ENCODE measurements at places on chromosomes 5 and 9.

- DNase-seq = no peak
Measured at GRCh38 chr9:124482431-124483031, 24.7 kb downstream of the NR5A1 start.

GRCh38 chr9:79604149-79604548, 32.4 kb downstream of the TLE4 start:
- DNase-seq = no peak

- DNase-seq = no peak
Measured at GRCh38 chr5:91367344-91367743, 15.8 kb downstream of the ARRDC3 start.

GRCh38 chr5:146447734-146448380, 724 bp downstream of the TCERG1 start:
- DNase-seq = no peak

GRCh38 chr5:137627706-137628105, 108.2 kb downstream of the KLHL3 start:
- no peak for DNase-seq

- no peak for DNase-seq
Measured at GRCh38 chr9:132995879-132996278, 17.4 kb downstream of the GFI1B start.

DNA sequence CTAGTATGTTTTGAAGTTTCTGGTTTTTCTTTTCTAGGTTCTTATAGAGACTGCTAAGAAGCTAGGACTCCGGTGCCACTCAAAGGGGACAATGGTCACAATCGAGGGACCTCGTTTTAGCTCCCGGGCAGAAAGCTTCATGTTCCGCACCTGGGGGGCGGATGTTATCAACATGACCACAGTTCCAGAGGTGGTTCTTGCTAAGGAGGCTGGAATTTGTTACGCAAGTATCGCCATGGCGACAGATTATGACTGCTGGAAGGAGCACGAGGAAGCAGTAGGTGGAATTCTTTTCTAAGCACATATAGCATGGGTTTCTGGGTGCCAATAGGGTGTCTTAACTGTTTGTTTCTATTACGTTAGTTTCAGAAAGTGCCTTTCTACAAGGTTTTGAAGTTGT, 52.2 kb downstream of the MTAP start:
- no peak for DNase-seq

- DNase-seq = no peak
Measured at GRCh38 chr5:150960791-150961396, 56.1 kb upstream of the ZNF300 start.

- peak; percentile 48 for DNase-seq
Measured at GRCh38 chr5:103014983-103015382, 105.0 kb downstream of the GIN1 start.

DNA sequence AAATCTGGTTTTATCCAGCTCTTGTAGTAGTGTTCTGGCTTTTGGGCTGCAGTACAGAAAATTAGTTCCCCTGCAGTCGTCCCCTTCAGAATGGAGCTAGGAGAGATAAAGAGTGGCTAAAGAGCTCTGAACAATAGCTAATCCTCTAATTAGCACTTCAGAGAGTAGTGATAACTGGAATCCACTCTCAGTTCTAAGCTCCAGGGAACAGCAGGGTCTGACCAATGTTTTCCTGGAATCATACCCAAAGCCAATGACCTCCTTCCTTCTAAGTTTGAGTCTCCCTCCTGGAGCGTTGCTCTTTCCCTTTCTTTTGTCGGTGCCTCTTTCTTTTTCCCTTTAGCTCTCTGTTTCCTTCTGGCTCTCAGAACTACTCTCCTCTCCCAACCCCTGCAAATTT, 47.4 kb downstream of the MFAP3 start:
- no peak for DNase-seq

- peak; percentile 23 for DNase-seq
Measured at GRCh38 chr5:146565764-146566367, 49.9 kb upstream of the GPR151 start.

GRCh38 chr9:18996211-18996610, 36.8 kb downstream of the SAXO1 start:
- no peak for DNase-seq

- no peak for DNase-seq
Measured at GRCh38 chr5:170642776-170643436, 139.1 kb downstream of the KCNIP1 start.

GRCh38 chr5:137858223-137858916, 9.3 kb upstream of the MYOT start:
- DNase-seq = no peak

- no peak for DNase-seq
Measured at GRCh38 chr5:58048185-58048925, 411.5 kb downstream of the PLK2 start.

DNA sequence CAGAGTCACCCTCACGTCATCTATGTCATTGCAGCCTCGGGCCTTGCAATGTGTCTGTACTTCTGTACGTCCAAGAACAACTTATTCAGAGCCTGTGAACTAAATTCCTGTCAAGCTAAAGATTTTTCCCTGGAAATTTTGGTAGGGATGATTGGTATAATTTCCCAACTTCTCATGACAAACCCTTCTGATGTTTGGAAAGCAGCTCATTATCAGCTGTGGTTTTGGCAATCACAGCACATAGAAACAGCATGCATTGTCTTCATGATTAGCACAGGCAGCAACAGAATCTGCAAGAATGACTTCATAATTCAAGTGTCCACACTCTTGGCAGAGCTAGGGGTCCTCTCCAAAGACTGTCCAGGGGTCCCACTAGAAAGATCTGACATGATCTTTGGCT, 49.5 kb downstream of the APBA1 start:
- DNase-seq = no peak

- DNase-seq = no peak
Measured at GRCh38 chr5:173232499-173233346, 2.3 kb downstream of the NKX2-5 start.

DNA sequence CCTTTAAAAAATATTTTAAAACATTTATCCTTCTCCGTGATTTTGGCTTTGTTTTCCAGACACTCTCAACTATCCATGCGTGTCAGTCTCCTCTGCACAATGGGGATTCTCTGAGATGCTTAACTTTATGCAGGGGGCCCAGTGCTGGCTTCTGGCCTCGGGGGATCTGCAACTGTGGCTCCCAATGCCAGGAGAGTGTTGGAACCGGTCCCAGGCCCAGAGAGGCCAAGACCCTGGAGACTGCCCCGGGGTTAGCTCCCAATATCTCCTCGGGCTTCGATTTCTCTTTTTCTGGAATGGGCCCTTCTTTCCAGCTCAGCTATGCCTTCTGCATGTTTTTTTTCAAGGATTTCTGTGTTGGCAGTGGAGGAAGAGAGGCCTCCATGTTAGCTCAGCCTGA, 20.1 kb upstream of the SARDH start:
- DNase-seq = no peak

DNA sequence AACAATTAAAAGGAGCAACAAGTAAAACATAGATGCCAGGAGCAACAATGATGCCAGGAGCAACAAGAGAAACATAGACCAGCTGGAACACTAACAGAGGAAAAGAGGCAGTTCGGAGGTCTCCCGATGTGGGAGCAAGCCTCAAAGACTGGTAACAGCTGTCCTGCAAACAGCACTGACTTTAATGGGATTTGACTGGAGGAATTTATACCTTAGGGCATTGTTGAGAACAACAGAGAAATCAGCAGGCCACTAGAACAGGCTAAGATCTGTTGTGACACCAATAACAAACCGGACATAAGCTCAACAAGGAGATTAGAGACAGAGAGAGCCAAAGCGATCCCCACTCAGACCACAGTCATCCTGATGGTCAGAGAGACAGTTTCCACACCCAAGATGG, 11.8 kb upstream of the SYK start:
- DNase-seq = no peak

- DNase-seq = peak; percentile 52
Measured at GRCh38 chr5:34534523-34535103, 121.5 kb upstream of the RAI14 start.

GRCh38 chr9:4077499-4078102, 222.3 kb downstream of the GLIS3 start:
- DNase-seq = peak; percentile 74

DNA sequence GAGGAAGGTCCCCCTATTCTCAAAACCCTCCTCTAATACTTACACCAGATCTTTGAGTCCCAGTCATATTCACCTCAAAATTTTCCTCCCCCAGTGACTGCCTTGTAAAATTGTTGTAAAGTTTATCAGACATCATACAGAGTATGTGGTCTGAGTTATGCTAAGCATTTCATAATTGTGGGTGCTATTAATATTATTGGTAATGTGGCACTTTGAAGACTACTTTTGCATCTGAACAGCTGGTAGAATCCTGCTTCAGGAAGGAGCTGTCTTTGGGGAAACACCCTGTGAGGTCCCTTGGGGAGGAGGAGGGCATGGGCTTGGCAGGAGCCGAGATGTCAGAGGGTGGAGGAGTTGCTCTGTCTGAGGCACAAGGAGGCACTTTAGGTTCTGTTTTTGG, 164.9 kb upstream of the ZNF618 start:
- no peak for DNase-seq

GRCh38 chr9:130030651-130031127, 12.3 kb downstream of the FNBP1 start:
- no peak for DNase-seq

GRCh38 chr5:65913519-65913918, 12.9 kb upstream of the ERBIN start:
- no peak for DNase-seq

GRCh38 chr5:31226651-31227050, 33.2 kb downstream of the CDH6 start:
- DNase-seq = no peak

- no peak for DNase-seq
Measured at GRCh38 chr5:160097991-160098390, 21.3 kb downstream of the PWWP2A start.

- no peak for DNase-seq
Measured at GRCh38 chr5:170483701-170484458, 19.9 kb upstream of the KCNIP1 start.

- no peak for DNase-seq
Measured at GRCh38 chr9:1269533-1270315, 219.6 kb downstream of the DMRT2 start.

- DNase-seq = no peak
Measured at GRCh38 chr9:99387431-99387830, 165.3 kb downstream of the SEC61B start.

GRCh38 chr5:78912085-78912771, 72.9 kb downstream of the ARSB start:
- DNase-seq = no peak

GRCh38 chr5:1660511-1660910, 136.8 kb upstream of the LPCAT1 start:
- no peak for DNase-seq

- DNase-seq = no peak
Measured at GRCh38 chr5:107935645-107936044, 264.9 kb upstream of the EFNA5 start.
